Caco-2 (cell line): ENCODE measurements at places on chromosomes 12 and 14. TPM values are rescaled to one million over a fixed set of nuclear protein-coding genes. Genes with fewer than 3 reads are reported as not detected.
A peak's percentile ranks its signal among the peaks of the same experiment; 100 is the strongest.

Gene PIP4K2C
- 42.0 and 48.0 TPM in 2 replicates for total RNA-seq

Gene COCH
- 32.2 and 33.4 TPM in 2 replicates for total RNA-seq

Gene CD69
- not detected in 2 replicates for total RNA-seq

DNA sequence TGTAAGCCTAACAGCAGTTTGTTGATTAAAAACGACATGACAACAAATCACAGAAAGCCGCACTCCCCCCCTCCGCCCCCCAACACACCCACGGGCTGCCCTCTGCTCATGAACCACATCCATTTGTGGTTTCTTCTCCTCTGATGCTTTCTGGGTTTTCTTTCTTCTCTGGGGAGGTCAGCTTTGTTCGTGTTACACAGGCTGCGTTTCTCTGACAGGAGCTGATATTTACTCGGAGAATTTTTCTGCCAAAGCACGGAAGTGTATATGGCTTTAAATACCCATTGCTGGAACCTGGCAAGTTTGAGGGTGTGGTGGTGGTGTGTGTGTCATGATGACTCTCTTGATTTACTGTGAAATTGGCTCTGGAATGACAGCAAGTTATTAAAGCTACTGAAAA is 883.7 kb upstream of the TMEM132C start:
- no peaks in the 10 kb centered on the region for H3K4me1 ChIP-seq
- no peak overlapping the region for H3K4me3 ChIP-seq
- no peak for DNase-seq
- H3K27me3 ChIP-seq: no peaks in the 10 kb centered on the region

DNA sequence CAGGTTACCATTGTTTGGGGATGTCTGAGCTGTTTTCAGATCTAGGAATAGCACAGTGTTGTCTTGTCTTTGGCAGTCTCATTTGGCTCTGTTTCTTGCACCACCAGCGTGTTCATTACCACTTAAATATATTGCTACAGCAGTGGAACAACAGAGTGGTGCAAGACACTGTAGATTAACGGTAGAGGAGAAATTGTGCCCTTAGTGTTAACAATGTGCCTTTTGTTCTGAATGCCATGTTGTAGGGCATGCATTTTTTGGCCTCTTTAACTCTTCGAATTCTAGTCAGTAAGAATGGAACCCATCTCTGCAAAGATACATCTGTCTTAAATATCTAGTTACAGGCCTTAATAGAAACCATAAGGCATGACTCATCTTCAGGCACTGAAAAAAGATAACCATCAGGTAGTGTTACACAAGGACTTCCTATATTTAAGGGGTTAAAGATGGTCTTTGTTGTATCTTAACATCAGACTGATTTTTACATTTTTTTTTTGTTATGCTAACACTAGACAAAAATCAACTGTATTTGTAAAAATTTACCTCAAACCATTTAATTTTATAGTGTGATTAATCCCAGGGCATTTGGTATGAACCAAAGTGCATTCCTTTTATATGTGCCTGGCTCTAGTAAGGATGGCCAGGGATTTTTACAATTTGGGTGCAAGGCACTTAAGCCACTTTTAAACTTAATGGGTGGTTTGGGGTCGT is 12.9 kb downstream of the DYRK2 start:
- no peaks in the 10 kb centered on the region for H3K27me3 ChIP-seq
- H3K36me3 ChIP-seq: no peaks in the 10 kb centered on the region; the same call in 1 of the 2 replicates
- H3K4me3 ChIP-seq: no peak overlapping the region
- no peak overlapping the region for H3K27ac ChIP-seq
- no peak for DNase-seq

DNA sequence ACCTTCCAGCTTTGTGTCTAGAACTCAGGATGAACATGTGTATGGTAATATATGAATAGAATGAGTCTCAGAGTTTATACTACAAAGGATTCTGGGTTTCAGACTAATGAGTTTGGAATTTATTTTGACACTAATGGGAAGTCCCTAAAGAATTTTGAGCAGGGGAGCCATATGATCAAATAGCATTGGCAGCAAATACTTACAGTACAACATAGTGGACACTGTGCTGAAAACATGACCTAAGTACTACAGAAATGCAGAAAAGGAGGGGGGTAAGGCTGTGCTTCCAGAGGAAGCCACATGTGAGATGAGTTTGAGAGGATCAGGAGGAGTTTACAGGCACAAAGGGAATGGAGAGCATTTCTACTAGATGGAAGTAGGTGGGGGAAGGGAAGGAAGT is 225.8 kb downstream of the C12orf42 start:
- no peak overlapping the region for H3K27ac ChIP-seq
- no peak for DNase-seq
- no peak overlapping the region for H3K4me3 ChIP-seq
- H3K36me3 ChIP-seq: no peaks in the 10 kb centered on the region
- H3K27me3 ChIP-seq: no peaks in the 10 kb centered on the region

GRCh38 chr12:109428037-109428629 is 49.0 kb downstream of the KCTD10 start:
- no peaks in the 10 kb centered on the region for H3K27me3 ChIP-seq
- peak; percentile 68 for DNase-seq

DNA sequence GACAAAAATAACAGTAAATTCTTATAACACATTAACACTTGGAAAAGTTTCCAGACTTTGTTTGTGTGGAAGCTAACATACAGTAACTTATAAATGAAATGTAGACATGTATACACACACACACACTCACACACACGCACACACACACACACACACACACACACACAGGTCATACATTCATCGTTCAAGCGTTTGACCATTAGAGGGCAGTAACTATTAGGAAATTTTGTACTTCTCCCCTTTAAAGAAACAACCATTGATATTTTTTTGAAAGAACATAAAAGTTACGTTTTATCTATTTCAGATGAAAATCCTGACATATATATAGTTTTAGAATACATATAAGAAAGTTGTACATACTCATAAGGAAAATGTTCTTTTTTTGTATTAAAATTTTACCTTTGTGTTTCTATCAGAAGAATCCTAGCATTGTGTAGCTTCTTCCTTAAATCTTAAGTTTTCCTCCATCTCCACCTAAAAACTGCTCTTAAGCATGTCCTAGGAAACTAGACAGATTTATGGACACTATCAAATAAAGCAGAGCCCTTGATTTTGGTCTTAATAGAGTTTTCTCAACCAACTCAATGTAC is 29.0 kb downstream of the PTPRQ start:
- DNase-seq: no peak
- H3K36me3 ChIP-seq: no peaks in the 10 kb centered on the region
- H3K27me3 ChIP-seq: no peaks in the 10 kb centered on the region
- H3K27ac ChIP-seq: no peak overlapping the region
- no peaks in the 10 kb centered on the region for H3K4me1 ChIP-seq

DNA sequence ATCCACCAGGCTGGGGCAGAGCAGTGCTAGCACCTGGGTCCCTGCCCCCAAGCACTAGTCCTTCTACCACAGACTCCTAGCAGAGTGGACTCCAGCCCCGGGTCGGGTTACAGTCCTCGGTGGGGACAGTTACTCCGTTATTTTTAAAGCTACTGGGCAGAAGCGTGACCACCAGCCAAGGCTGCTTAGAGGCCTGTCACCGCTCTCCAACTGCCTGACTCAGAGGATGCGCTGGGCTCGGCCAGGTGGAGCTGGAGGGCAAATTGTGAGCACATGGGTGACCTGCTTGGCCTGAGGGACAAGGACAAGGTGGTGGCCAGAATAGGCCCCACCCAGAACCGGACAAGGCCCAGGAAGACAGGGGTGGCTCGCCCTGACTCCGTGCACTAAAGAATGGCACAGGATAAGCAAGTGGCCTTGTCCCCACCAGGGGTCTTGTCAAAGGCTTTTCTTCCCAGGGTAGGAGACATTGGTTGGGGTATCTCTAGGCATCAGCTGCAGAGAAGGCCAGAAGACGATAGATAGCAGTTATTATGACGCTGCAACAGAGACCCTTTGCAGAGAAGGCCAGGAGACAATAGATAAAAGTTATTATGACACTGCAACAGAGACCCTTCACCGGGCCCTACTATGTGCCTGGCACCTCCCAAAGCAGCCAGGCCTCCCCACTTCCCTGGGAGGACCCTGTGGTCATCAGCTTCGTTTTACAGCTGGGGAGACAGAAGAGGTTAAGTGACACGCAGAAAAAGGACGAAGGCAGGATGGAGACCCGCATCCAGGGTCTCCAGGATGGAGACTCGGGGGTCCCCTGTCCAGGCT is 1.6 kb downstream of the ABCB9 start:
- peaks cover 8% of the 10 kb centered on the region; the same call in 1 of the 2 replicates for H3K4me1 ChIP-seq
- H3K36me3 ChIP-seq: no peaks in the 10 kb centered on the region
- no peak overlapping the region for H3K4me3 ChIP-seq
- no peaks in the 10 kb centered on the region for H3K27me3 ChIP-seq

- peak; percentile 42 for DNase-seq
- H3K4me3 ChIP-seq: no peak overlapping the region
- no peak overlapping the region for H3K27ac ChIP-seq
- no peaks in the 10 kb centered on the region for H3K27me3 ChIP-seq
- H3K36me3 ChIP-seq: no peaks in the 10 kb centered on the region
- no peaks in the 10 kb centered on the region for H3K4me1 ChIP-seq
Measured at GRCh38 chr12:44972746-44973421, 78.0 kb downstream of the DBX2 start.

DNA sequence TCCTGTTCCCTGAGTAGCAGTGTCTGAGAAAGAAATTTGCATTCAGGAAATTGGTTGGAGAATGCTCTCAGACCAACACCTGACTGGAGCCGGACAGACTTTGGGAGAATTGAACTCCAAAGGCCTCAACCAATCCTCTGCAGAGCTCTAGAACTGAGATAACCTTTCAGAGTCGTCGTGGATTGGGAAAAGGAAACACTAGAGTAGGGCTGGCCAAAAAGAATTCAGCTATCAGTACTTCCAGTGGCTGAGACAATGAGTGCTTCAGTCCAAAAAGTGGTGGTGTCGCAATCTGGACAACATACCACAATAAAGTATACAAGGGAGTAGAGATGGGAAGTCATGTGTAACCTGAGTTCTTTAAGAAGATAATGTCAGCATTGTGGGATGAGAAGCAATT is 377.1 kb downstream of the SLC16A7 start:
- no peaks in the 10 kb centered on the region for H3K36me3 ChIP-seq
- no peak overlapping the region for H3K4me3 ChIP-seq
- H3K27me3 ChIP-seq: no peaks in the 10 kb centered on the region

DNA sequence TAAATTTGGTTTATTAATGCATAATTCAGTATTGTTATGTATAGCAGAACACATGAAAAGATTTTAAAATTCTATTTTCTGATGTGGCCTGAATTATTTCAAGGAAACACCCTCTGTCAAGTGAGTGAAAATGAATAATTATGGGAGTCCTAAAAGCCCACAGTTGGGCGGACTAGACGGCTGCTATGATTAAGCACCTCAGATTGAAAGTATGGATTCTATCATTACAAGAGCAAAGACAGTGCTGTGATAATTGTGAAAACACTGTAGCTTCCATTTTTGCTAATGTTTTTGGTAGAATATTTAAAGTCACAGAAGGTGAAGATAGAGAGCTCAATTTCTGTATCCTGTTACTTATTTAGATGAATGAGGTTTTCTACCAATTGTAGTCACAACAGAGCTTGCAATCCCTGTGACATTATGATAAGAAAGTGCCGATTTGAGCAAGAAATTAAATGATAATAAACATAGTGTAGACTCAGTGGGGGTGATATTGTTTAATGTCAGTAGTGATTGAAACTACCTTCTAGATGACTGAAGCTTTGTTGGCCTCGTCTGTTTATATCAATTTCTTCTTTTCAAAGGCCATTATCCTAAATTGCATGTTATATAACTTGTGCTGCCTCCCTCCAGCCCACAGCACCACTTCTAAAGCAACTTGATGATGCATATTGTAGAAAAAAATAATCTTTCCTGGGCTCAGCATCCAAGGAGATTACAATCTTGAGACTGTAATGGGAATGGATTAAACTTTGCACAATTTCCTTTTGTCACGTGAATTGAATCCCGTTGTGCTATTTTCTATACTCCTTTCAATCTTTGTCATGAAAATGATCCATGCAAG is 359.8 kb downstream of the BTG1 start:
- DNase-seq: no peak
- no peaks in the 10 kb centered on the region for H3K27me3 ChIP-seq
- H3K36me3 ChIP-seq: no peaks in the 10 kb centered on the region
- no peak overlapping the region for H3K27ac ChIP-seq

DNA sequence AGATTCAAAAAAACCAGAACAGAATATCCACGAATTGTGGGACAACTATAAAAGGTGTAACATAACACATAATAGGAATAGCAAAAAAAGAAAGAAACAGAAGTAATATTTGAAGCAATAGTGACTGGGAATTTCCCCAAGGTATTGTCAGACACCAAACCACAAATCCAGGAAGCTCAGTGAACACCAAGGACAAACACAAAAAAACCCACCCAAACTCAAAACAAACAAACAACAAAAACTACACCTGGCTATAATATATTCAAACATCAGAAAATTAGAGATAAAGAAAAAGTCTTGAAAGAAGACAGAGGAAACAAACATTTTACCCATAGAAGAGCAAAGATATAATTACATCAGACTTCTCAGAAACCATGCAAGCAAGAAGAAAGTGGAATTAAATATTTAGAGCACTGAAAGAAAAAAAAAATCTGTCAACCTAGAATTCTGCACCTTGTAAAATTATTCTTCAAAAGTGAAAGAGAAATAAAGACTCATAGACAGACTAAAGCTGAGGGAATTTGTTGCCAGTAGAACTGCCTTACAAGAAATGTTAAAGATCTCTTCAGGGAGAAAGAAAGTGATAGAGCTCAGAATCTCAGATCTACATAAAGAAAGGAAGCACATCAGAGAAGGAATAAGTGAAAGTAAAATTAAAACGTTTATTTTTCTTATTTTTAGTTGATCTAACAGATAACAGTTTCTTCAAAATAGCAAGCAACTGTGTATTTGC is 12.1 kb upstream of the HMGA2 start:
- H3K36me3 ChIP-seq: no peaks in the 10 kb centered on the region
- no peak overlapping the region for H3K4me3 ChIP-seq
- no peaks in the 10 kb centered on the region for H3K4me1 ChIP-seq
- H3K27me3 ChIP-seq: no peaks in the 10 kb centered on the region

DNA sequence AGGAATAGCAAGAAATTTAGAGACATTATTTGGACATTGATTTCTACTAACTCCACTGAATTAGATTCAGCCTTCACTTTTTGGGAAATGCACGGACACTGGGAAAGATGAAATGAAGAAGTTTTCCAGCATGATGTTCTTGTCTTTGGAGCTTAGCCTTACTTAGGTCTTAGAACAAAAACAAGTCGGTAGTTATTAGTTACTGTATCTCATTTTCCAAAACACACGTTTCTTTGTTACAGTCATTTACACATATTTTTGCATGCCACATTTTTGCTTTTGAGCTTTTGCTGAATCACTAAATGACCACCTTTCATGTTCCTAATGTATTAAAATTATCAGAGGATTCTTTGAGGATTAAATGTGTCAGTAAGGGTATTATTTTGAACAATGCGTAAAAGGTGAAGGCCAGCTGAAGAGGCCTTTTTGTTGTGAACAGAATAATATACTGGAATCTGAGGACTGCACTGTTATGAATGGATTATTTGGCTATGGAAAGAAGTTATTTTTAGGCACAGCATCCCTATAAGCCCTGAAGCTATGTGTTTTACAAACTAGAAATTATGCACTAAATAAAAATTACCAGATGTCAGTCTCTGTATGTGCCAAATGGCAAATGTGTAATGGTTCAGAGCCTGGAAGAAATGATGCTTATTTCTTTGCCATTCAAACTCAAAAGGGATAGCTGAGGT is 138.2 kb downstream of the SRGAP1 start:
- H3K4me1 ChIP-seq: peaks cover 21% of the 10 kb centered on the region
- H3K4me3 ChIP-seq: no peak overlapping the region
- H3K36me3 ChIP-seq: no peaks in the 10 kb centered on the region
- no peak overlapping the region for H3K27ac ChIP-seq
- no peak for DNase-seq

- no peak for DNase-seq
- H3K27ac ChIP-seq: no peak overlapping the region
- H3K4me1 ChIP-seq: no peaks in the 10 kb centered on the region
- H3K4me3 ChIP-seq: no peak overlapping the region
- H3K36me3 ChIP-seq: no peaks in the 10 kb centered on the region
Measured at GRCh38 chr14:43042408-43042807, 1435.7 kb downstream of the LRFN5 start.
